ENCODE measurements at places on chromosomes 3 and 15.

DNA sequence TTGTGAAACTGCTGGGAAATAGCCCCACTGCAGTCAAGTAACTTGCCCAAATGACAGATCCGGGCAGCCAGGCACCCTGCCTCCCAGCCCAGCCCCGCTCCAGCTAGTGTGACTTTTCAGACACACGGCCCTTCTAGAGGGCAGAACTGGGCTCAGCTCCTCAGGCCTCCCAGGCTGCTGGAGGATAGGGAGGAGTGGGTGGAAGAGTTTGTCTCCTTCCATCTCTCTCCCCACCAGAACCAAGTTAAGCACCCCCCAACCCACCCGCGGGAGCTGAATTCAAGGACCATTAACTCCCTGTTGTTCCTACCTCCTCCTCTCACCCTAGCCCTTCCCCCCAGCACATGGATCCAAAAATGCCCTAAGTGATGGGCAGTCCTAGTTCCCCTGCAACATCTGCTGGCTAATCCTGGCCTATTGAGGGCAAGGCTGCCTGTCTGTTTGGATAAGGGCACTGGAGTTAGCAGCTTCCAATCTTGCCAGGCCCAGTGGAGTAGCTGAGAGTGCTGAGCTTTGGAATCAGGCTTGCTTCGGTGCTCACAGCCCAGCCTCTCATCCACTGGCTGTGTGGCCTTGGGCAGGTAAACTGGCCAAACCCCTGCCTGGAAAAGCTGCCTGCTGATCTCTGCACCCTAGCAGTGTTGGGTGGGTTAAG is 3.1 kb downstream of the CCDC33 start:
- DNase-seq = no peak

- no peak for DNase-seq
These were observed 32.7 kb downstream of the MECOM start for GRCh38 chr3:169630852-169631251.

GRCh38 chr3:14570089-14570488 is 29.9 kb upstream of the GRIP2 start:
- no peak for DNase-seq

GRCh38 chr3:171574556-171575240 is 114.5 kb upstream of the TNIK start:
- no peak for DNase-seq

DNA sequence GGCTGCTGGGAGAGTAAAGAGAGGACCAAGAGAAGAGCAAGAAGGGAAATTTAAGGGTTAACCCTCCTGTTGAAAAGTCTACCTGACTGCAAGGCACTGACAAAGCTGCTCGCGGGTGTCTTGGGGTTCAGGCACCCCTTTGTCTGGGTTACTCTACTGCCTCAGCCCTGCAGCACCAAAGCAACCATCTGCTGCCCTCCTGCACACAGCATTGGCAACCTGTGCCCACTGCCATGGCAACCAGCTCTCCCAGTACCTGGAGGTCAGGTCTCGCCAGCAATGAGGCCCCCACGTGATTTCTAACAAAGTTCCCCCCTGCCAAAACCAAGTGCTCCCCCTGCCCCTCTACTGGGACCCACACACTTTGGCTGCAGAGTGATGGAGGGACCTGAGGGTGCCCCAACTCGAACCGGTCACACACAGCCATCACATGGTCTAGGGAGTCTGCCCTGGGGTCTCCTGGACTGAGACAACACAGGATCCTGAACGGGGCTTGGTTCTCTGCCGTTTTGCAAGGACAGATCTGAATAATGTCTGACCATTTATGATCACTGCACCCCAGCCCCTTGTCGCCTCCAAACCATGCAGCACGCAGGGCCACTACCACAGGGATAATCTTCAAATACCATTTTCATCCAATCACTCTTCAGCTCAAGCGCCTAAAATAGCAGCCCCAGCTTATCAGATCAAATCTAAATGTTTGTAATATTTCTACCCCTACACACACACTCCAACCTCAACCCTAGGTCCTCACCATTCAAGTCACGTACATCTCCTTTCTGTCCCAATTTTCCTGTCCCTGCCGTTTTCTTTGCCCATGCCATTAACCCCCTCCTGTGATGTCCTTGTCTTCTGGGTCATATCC is 50.7 kb downstream of the ADCY5 start:
- no peak for DNase-seq

DNA sequence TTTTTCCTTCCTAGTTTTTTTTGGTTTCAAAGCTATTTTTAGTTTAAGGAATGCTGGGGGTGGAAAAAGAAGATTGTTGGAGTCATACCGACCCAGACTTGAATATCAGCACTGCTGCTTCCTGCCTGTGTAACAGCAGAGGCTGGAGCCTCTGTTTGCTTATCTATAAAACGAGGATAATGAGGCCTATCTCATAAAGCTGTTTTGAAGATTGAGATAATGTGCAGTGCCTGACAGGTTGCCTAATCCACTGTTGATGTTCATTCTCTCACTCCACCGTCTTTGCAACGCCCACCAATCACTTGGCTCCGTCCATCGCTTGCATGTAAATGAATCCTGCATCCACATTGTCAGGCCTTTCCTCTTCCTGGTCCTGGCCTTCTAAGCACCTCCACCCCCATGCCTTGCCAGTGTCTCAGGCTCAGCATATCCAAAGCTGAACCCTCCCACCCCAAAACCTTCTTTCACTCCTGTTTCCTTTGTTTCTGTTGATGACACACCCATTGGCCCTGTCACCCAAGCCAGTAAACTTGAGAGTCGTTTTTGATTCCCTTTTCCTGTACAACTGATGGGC is 94.9 kb downstream of the MEX3B start:
- no peak for DNase-seq

GRCh38 chr3:51593697-51594096 is 55.2 kb downstream of the RAD54L2 start:
- no peak for DNase-seq

GRCh38 chr3:111967068-111967467 is 11.8 kb upstream of the ABHD10 start:
- no peak for DNase-seq

GRCh38 chr15:40523611-40524010 is 41.2 kb downstream of the CCDC32 start:
- no peak for DNase-seq

- DNase-seq = no peak
These were observed 18.7 kb downstream of the TMF1 start for GRCh38 chr3:69033470-69033869.

GRCh38 chr15:77819851-77820728 is 187.4 kb upstream of the LINGO1 start:
- DNase-seq = no peak

GRCh38 chr15:38660738-38661137 is 96.1 kb upstream of the RASGRP1 start:
- peak; percentile 47 for DNase-seq

- no peak for DNase-seq
These were observed 93.8 kb downstream of the SMAD6 start for GRCh38 chr15:66795851-66796250.

DNA sequence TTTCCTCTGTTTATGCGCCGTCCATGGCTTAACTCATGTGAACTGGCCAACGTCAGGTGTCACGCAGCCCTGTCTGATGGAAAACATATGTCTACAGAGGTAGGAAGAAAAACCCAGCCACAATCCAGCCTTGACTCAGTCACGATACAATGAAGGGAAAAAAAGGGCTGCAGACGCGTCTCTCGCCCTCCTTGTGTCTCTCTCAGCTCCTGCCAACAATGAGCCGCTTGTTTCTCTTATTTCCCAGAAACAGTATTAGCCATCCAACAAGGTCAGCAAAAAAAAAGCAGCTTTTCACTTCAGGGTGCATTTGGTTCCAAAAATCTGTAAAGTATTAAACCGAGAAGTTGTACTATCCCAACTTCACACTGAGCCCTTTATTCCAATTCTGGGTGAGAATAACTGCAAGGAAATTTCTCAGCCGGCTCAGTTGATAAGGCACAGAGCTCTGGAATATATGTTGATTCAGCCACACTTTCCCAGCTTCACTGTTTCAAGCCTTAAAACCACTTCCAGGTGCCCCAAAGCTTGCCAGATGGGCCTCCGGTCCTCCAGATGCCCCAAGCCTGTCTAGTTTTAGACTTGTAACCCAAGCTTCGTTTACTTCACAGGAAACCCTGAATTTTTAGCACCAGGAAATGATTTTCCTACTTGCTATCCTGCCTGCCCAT is 79.4 kb downstream of the TM4SF4 start:
- DNase-seq = no peak

DNA sequence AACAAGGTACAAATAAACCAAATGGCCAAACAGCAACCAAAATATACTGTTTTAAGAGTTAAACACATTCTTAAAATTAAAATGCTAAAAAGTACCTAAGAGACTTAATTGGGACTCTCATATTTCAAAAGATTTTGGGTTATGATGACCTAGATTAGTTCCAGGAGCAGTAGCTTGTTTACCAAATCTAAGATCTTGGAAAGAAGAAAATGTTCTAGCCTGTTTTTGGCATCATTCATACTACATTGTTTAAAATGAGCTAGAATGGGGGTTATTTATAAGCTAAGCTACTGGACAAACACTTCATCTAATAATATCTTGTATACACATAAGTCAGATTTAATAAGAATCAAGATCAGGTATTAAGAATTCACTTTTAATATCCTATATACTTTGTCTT is 22.8 kb downstream of the ATOSA start:
- no peak for DNase-seq

DNA sequence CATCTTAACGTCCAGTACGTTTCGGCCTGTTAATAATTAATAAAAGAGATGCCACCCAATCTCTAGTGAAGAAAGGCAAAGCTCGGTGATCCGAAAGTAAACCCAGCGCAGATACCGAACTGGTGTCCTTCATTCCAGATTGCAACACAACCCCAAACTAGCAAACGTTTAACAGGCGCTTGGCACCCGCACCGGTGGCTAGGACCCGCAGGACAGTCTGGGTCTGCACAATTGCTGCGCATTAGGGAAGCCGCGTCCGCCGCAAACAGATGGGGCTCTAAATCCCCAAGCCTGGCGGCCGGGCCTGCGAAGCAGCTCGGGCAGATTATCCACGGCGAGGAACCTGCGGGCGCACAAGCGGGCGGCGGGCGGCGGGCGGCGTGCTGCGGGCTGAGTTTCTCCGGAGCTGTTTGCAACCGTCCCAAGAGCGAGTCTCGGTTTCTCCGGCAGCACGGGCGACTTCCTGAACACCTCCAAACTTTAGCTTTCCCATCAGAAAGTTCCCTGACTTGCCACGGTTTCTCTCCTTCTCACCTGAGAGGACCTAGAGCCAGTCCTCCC is 112.1 kb upstream of the ICE2 start:
- peak; percentile 51 for DNase-seq

- no peak for DNase-seq
These were observed 536.1 kb downstream of the PYDC2 start for GRCh38 chr3:191997093-191997492.

GRCh38 chr3:46301122-46301835 is 52.6 kb upstream of the CCR2 start:
- no peak for DNase-seq

DNA sequence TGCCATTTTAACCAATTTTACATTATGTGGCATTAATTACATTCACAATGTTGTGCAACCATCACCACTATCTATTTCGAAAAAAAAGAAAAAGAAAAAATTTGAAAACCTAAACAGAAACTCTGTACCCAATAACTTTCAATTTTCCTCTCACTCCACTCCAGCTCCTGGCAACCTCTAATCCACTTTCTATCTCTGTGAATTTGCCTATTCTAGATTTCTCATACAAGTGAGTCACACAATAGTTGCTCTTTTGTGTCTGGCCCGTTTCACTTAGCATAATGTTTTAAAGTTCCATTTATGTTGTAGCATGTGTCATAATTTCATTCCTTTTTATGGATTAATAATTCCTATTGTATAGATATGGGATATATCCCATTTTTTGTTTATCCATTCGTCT is 53.3 kb upstream of the TBC1D5 start:
- no peak for DNase-seq

DNA sequence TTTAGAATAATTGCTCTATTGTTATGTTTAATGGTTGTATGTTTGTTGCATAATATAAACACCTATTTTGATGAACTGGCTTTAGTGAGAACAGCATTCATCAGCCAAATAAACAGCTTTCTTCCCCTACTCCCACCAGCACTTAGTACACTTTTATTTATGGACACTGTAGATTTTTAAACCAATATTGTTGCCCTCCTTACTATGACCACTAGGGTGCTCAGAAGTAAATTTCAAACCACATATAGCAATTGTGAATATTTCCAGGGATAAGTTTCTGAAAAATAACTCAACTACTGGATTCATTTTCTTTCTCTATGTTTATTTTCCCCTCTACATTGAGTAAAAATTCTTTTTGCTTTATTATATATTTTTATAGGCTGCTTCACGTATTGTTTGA is 84.7 kb upstream of the PTX3 start:
- DNase-seq = no peak

GRCh38 chr3:149315694-149316093 is 17.7 kb downstream of the TM4SF18 start:
- no peak for DNase-seq

DNA sequence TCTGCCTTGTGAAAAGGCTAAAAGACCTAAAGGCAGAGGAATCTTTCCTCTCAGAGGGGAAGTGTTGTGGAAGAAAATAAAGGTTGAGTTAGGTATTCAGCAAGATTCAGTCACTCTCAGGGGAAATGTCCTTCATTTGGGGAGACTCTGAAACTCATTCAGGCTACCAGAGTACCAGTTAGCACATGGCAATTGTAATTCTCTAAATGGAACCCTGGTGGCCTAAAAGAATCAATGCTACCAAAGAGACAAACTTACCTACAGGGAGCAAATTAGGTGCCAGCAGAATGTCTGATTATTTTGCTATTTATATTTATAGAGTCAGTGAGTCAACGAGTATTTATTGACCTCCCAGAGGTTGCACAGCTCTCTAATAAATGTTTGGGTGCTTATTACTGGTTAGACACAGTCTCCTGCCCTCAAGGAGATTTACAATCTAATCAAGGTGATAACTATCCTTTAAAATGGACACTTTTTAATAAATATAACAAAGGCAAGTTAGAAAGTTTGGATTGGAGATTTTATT is 33.9 kb upstream of the CDIN1 start:
- no peak for DNase-seq

- DNase-seq = no peak
These were observed 933 bp upstream of the APEH start for GRCh38 chr3:49673121-49673714.

DNA sequence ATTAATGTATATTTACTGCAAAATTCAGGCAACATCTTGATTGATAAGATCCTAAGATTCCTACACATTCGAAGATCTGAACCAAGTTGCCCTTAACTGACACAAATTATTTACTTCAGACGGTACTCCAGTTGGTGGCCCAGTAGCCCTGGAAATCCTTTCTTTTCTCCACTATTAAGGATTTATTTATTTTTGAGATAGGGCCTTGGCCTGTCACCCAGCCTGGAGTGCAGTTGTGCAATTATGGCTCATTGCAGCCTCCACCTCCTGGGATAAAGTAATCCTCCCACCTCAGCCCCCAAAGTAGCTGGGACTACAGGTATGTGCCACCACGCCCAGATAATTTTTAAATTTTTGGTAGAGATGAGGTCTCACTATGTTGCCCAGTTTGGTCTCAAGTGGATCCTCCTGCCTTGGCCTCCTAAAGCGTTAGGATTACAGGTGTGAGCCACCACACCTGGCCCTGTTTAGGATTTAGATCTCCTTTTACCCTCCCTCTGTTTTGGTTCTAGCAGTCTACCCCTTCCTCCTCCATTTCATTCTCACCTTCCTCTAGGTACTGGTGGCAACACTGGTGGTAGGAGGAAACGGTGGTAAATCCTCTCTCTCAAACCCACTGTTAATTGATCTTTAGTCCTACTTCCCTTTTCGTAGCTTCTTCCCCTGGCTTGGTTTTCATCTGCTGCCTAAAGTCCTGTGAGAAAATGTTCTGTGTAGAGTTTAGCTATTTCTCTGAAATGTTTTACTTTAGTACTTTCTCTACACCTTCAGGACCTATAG is 12.7 kb upstream of the ZNF609 start:
- DNase-seq = no peak

- no peak for DNase-seq
These were observed at the start of gene ZNF662 for GRCh38 chr3:42906070-42906847. TSS of gene ZNF662 (plus strand) at chr3:42906142. CDS start at chr3:42908115, 1,973 bp downstream.

All from CD4-positive, alpha-beta T cell treated with Interleukin-12 subunit alpha and Interleukin-12 subunit beta, for 1 hour (primary cell).